ENCODE measurements at places on chromosomes 3 and 15.

GRCh38 chr3:100075196-100075595 lies 39.1 kb downstream of the FILIP1L start:
- no peak for DNase-seq

DNA sequence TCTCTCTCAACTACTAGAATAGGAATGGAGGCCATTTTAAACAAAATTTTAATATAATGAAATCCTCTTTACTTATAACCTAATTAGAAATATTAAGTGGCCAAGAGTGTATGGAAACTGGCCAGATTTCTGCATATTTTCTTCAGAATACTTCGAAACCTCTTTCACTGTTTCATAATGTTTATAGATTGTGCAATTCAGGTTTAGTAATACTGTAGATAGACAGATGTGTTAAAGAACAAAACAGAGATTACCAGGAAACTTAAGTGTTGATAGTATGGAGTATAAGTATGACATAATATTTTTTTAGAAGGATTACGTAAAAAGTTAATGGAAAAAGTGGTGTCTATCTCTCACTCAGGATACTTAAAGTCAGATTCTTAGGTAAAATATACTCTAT lies 4.7 kb downstream of the ABHD5 start:
- DNase-seq = no peak

DNA sequence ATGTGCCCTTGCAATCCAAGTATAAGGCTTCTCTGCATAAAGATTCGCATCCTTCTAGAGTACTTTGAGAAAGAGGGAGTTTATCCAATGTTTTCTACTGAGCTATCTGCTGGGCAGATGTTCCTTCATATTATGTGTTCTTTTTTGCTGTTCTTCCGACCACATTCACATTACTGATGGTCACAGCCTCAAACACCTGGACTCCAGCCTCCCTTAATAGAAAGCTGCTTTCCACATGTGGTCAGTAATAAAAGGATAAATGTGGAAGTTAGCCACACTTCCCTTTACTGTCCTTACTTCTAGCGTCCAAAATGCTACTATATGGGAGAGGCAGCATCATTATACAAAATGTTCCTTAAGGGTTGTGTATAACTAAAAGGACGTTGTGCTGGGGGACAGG lies 116.9 kb downstream of the CD47 start:
- no peak for DNase-seq

DNA sequence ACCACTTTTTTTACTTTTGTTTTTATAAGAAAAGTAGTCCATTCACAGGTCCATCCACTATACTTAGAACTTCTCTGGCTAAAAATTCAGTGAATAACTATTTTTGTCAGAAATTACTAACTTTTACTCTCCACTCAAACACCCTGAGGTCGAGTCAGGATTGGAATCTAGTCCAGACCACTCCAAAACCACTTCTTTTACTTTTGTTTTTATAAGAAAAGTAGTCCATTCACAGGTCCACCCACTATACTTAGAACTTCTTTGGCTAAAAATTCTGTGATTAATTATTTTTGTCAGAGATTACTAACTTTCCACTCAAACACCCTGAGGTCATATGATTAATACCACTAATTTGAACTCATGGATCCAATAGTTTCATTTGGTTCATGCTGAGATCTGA lies 239.4 kb downstream of the RORA start:
- DNase-seq = no peak

DNA sequence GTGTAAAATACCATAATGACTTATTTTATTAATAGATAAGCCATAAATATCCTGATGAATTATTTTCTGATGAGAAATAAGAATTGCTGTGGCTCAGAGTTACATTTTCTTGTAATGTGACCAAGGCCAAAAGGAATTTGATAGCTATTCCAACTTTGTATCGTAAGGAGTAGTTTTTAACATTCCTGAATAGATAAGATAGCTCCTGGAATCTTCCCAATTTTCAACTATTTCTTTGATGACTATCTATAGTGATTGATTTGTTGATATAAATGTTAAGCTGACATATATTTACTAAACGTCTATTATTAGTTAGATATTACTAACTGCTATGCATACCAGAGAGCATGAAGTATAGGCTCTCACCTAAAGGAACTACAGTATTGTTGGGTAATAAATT lies 49.1 kb upstream of the SATB1 start:
- no peak for DNase-seq

DNA sequence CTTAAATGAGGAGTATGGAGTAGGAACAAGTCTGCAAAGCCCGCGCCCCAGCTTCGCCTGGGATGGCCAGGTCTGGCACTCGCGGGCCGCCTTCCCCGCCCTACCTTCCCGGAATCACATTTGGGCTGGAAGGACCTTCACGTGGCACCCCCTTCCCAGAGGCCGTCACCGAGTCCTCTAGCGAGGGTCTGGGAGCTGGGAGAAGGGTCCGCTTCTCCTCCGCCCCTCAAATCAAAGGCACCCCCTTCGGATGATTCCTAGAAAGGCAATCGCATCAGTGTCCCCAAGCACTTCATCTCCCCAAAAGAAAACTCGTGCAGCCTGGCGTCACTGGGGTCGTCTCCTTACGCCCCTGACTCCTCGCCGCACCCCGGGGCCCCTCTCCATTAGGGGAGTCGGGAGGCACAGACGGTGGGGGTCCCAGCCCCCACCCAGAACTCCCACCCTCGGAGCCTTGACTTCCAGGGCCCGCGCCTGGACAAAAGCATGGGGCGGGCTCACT lies 380 bp downstream of the MYLK start:
- DNase-seq = no peak

DNA sequence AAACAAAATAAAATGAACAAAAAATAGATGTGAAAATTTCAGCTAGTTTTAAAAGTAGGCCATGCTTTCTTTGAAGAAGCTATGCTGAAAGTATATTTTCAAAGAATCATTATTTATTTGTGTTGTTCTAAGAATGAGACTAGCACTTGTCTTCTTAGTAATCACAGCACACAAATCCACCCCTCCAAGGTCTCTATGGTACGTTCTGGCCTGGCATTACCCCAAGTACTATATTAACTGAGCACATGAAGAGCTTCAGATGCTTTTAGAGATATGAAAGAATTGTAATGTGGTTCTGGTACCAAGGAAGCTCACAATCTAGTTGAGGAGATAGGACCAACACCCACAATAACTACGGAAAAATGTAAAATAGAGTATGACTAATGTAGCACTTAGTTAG lies 416.5 kb downstream of the PLCL2 start:
- no peak for DNase-seq

- DNase-seq = no peak
These were observed 1.5 kb downstream of the SNRPN start for GRCh38 chr15:24956111-24956838.

DNA sequence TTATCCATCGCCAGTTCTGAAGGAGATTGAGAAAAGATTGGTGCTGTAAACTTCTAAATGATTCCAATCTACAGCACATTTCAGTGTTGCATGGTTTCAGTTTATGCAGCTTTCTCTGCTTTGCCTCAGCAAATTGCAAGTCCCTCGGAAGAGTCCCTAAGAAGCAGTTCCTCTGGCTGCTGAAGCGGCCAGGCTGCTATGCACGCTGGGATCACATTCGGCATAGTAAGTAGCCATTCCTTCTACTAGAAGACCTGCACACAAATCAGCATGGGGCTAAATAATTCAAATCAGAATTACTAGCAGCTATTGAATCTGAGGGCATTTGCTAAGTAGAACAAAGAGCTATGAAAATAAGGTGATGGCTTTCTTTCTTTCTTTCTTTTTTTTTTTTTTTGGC lies 769.5 kb downstream of the AGBL1 start:
- DNase-seq = no peak

DNA sequence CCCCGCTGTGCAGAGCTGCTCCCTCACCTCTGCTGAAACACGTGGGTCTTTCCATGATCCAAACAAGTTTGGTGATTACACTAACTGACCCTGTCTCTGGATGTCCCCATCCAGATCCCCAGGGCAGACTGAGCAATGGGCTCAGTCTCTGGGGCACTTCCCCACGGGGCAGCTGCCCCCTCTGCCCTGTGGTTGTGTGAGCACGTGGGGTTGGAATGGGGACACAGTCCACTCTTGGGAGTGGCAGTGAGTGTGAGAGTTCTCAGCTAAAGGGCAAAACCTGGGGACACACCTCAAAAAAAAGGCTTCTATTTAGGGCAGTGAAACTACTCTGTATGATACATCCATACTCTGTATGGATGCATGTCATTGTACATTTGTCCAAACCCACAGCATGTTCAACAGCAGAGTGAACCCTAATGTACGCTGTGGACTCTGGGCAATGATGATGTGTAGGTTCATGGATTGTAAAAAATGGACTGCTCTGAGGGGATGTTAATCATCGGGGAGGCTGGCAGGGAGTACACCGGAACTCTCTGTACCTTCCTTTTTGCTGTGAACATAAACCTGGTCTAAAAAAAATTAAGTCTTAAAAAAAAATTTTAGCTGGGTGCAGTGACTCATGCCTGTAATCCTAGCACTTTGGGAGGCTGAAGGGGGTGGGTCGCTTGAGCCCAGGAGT lies 49.9 kb upstream of the BLM start:
- no peak for DNase-seq

- DNase-seq = no peak
These were observed 365.6 kb downstream of the MAGI1 start for GRCh38 chr3:65672871-65673815.

GRCh38 chr3:31331278-31331677 lies 201.4 kb upstream of the STT3B start:
- DNase-seq = no peak

DNA sequence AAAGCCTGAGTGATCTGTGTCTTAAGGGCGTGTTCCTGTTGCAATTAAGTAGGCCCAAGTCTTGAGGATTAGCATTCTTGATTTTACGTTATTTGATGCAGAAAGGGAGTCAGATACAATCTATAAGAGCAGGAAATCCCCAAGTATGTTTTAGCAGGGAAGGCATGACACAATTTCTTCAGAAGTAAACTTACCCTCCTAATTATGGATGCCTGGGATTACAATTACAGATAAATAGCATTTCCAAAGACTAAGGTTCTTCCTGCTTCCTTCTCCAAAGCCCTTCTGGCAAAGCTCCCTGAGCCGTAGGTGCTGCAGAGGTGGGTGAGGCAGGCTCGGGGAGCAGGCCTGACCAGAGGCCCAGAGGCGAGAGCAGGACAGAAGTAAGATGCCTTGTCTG lies 34.9 kb upstream of the ST6GAL1 start:
- no peak for DNase-seq

- no peak for DNase-seq
These were observed 40.1 kb downstream of the VGLL4 start for GRCh38 chr3:11603628-11604027.

GRCh38 chr3:22007368-22007767 lies 256.4 kb upstream of the ZNF385D start:
- no peak for DNase-seq

DNA sequence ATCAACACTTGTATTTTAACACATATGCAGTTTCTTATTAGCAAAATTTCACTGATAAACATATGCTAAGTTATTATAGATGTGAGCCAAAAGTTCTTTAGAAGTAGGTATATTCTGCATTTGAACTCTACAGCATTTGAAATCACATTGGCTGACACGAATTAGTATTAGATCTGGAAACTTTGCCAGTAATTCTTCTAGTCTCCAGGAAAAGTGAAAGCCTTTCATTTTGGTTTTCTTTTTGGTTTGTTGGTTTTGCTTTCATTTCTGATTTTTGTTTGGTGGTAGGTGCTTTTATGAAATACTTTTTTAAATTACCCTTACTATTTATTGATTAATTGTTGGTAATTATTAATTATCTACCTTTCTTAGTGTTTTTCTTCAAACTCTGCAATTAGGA lies 72.9 kb downstream of the RBMS3 start:
- no peak for DNase-seq

GRCh38 chr15:32774022-32774421 lies 56.2 kb downstream of the GREM1 start:
- DNase-seq = no peak

DNA sequence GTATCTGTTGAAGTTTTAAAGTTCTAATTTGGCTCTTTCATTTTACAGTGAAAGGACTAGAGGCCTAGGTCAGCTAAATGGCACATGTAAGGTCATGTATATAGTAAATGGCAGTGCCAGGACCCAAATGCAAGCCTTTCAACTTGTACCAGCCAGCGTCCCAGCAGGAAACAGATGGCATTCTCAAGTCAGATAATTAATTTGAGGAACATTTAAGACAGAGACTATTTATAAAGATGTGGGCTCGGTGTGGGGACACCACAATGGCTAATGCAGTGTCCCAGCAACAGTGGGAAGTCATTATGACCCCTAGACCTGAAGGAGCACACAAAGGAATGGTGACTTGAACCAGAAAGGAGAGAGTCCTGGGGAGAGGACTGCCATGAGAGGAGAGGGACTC lies 6.1 kb downstream of the MINDY4B start:
- DNase-seq = no peak

GRCh38 chr3:11638495-11639358 lies 5.0 kb downstream of the VGLL4 start:
- no peak for DNase-seq

- DNase-seq = no peak
These were observed 669.5 kb downstream of the SQOR start for GRCh38 chr15:46304321-46304720.

- DNase-seq = no peak
These were observed 54.5 kb downstream of the CPN2 start for GRCh38 chr3:194296454-194297263.

DNA sequence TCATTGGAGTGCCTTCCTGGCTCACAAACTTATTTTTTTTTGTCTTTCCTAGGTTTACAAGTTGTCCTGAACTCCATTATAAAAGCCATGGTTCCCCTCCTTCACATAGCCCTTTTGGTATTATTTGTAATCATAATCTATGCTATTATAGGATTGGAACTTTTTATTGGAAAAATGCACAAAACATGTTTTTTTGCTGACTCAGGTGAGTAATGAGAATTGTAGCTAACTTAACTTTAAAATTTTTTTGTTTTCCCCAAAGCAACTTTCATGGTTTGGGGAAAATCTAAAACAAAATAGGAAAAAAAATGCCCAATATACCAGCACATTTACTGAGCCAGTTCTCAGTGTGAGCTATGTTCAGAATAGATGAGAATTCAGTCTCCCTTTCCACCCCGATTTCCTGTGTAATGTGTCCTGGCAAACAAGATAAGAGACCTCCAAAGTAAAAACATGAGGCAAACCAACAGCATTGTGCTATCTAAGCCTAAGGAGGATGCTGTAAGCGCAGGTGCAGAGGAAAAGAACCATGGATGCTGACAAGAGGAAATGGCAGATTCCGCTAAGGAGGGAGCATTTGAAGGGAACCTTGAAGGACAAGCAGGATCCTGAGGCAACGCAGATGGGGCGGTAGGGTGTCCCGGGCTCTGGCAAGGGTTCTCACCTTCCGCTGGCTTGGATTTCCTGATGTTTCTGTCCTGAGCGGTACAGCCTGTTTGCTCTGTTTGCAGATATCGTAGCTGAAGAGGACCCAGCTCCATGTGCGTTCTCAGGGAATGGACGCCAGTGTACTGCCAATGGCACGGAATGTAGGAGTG lies 171.4 kb downstream of the CACNA1D start:
- DNase-seq = no peak
